Lower lobe of right lung (tissue), 2 donors: ENCODE measurements at places on chromosomes 11 and 22. TPM values are rescaled to one million over a fixed set of nuclear protein-coding genes. Genes with fewer than 3 reads are reported as not detected.

- no peak overlapping the region for H3K27ac ChIP-seq
- no peaks in the 10 kb centered on the region for H3K36me3 ChIP-seq
- peaks cover 9% of the 10 kb centered on the region for H3K4me1 ChIP-seq
- no peak for DNase-seq
Measured at GRCh38 chr11:35276396-35277145, 137.6 kb downstream of the CD44 start.

DNA sequence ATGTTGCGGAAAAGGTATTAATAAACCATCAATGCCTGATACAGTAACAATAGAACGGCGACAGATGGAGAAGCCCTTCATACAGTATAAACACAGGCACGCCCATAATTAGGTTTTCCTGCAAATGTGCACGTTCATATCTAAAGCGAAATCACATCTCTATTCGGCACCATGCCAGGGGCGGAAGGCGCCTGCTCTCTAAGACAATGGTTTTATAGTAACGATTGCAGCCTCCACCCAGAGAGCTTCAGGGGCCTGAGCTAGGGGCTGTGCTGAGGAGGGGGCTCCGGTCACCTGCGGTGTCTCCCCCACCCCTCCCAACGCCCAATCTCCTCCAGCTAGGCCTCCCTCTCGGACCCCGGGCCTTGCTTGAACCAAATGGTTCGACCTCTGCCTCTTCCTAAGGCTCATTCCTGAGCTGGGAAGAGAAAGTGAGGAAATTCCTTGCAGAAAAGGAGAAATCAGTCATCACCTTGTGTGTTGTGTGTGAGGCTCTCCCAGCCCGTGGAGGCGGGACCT, 9.6 kb downstream of the KRTAP5-5 start:
- no peak for DNase-seq
- H3K4me3 ChIP-seq, result no peak overlapping the region
- no peaks in the 10 kb centered on the region for H3K36me3 ChIP-seq
- H3K4me1 ChIP-seq, result peaks cover 11% of the 10 kb centered on the region
- H3K27ac ChIP-seq, result peak overlapping the region; percentile 41
- peaks cover 26% of the 10 kb centered on the region for H3K27me3 ChIP-seq

DNA sequence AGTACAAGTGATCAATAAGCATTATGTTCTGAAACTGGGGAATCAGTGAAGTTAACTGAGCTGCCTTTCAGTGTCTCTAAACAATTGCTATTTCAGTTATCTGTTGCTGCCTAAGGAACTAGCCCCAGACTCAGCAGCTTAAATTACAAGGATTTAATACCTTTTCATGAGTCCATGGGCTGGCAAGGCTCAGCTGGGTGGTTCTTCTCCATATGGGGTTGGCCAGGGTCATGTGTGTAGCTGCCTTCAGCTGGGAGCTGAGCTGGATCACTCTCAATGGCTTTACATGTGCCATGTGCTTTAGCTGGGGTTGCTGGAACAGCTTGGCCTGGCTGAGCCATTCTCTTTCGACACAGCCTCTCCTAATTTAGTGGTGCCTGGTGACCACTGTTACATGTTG, 295.0 kb upstream of the NCAM1 start:
- no peaks in the 10 kb centered on the region for H3K4me1 ChIP-seq
- DNase-seq, result no peak
- no peak overlapping the region for H3K4me3 ChIP-seq
- no peaks in the 10 kb centered on the region for H3K36me3 ChIP-seq
- no peak overlapping the region for H3K27ac ChIP-seq

Gene OR56A1
- not detected for total RNA-seq

Gene FIBIN
- total RNA-seq, result 27.8 TPM

Gene DRICH1
- 1.6 TPM for total RNA-seq

Gene FAU
- 766 TPM for total RNA-seq

GRCh38 chr22:49112661-49113626, 714.7 kb downstream of the BRD1 start:
- H3K27ac ChIP-seq, result no peak overlapping the region
- no peak for DNase-seq
- peaks cover 21% of the 10 kb centered on the region for H3K27me3 ChIP-seq
- no peaks in the 10 kb centered on the region for H3K36me3 ChIP-seq

DNA sequence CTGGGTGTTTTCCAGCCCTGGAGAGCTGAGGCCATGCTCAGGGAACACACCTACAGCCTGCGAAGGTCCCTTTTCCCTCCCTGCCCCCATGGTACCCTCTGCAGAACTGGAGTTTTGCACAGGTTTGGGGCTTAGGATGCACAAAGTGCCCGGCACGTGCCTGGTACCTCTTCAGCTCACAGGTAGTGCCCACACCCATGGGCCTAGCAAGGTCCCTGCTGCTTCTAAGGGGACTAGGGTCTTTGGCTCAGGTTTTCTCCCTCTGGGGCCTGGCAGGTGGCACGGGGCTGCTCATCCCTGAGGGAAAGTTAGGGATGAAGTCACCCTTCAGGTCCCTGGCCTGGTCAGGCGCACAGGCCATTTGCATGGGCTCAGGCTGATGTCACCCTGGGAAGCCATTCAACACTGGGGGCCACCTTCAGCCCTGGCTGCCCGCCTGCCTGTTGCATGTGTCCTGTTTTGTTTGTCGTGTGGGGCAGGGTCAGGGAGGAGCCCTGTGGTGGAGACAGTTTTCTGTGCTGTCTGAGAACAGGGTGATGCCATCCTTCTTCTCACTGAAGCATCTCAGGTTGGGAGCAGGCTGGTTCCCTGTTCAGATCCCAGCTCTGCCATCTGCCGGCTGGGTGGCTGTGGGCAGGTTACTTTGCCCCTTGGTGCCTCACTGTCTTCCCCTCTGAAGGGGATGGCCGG, 68.3 kb upstream of the CRYBB3 start:
- no peaks in the 10 kb centered on the region for H3K27me3 ChIP-seq
- H3K4me3 ChIP-seq, result no peak overlapping the region
- H3K27ac ChIP-seq, result peak overlapping the region; percentile 60
- peaks cover 77% of the 10 kb centered on the region for H3K4me1 ChIP-seq

Gene PRR33
- total RNA-seq, result not detected

DNA sequence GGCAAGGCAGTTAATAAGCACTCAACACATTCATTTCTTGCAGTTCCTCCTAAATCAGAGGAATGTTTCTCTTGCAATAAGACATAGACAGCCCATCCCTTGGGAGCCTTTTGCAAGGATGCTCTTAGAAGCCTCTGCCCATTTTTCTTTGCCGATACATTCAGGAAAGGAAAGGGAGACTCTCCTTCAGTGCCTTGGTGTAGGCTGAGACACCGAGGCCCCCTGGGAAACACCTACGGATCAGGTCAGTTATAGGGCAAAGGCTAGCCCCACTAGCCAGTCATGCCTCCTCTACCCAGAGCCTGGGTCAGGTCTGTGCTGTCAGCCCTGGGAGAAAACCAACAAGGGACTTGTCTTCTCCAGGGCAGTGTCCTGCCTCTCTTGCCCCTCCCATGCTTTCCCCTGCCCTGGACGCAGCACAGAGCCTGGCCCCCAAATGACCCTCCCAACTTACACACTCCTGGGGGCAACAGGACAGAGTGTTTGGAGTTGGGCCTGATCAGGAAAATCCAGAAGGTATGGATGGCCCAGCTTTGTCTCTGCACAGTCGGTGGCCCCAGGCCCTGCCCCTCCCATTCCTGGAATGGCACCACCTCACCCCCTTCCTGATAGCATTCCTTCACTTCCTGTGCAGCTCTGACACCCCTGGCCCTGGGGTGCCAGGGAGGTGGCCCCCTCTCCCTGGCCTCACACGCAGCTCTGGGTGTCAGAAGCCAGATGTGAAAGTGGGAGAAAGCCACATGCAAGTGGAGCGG, 18.3 kb downstream of the ANKK1 start:
- H3K36me3 ChIP-seq, result no peaks in the 10 kb centered on the region
- H3K4me1 ChIP-seq, result no peaks in the 10 kb centered on the region
- no peaks in the 10 kb centered on the region for H3K27me3 ChIP-seq
- H3K27ac ChIP-seq, result no peak overlapping the region
- no peak overlapping the region for H3K4me3 ChIP-seq

DNA sequence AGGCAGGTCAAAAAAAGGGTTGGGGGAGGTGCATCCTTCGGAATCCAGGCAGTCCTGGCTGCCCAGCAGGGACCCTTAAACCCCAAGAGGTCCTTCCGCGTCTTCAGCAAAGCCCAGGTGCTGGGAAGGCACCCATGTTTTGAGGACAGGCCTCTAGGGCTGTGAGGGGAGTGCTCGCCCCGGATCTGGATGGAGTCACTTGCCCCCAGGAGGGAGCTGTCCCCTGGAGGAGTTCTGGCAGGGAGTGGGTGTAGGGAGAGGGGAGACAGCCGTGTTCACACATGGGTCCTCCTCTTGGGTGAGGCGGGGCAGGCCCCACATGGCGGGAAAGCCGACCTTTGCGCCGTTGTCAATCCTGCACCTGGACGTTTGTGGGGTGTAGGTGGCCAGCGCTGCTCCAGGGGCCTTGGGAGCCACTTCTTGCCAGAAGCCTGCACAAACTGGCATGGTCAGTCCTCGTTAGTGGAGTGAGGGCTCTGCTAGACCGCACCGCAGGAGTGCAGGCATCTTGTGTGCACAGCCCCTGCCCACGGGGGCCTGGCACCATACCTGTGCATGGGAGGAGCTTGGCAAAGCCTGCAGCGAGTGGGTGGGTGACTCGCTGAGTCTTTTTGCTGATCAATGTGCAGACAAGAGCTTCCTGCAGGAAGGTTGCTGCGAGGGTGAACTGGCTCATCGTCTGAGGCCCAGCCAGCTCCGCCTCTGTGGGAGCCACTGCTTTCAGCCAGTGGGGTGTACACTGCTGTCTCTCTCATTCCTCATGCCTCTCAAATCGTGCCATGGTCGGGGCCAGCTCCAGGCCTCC, 16.0 kb downstream of the PPIL2 start:
- no peak overlapping the region for H3K27ac ChIP-seq
- H3K27me3 ChIP-seq, result no peaks in the 10 kb centered on the region
- no peak overlapping the region for H3K4me3 ChIP-seq
- peaks cover 60% of the 10 kb centered on the region for H3K36me3 ChIP-seq
- DNase-seq, result no peak

Gene GPR83
- not detected for total RNA-seq

- H3K4me1 ChIP-seq, result peaks cover 7% of the 10 kb centered on the region
- no peaks in the 10 kb centered on the region for H3K36me3 ChIP-seq
Measured at GRCh38 chr11:130617001-130617400, 168.6 kb downstream of the ADAMTS15 start.

Gene SMC1B
- total RNA-seq, result not detected

DNA sequence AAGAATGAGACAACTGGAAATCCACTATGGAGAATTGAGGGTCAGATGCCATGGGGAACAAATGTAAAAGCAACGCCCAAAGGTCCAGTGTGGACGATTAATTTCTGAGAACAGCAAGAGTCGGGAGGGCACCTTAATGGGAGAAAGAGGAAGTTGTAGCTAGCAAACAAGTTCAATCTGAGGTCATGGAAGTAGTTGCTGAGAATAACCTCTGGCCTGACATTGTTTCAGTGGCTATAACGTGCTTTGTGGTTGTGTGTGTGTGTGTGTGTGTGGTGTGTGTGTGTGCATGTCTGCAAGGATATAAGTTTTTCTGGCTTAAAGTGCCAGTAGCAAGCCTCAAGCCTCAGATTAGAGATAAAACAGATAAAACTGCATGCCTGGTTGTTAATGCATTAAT, 1630.1 kb upstream of the TENM4 start:
- H3K27ac ChIP-seq, result no peak overlapping the region
- no peaks in the 10 kb centered on the region for H3K4me1 ChIP-seq
- DNase-seq, result no peak

DNA sequence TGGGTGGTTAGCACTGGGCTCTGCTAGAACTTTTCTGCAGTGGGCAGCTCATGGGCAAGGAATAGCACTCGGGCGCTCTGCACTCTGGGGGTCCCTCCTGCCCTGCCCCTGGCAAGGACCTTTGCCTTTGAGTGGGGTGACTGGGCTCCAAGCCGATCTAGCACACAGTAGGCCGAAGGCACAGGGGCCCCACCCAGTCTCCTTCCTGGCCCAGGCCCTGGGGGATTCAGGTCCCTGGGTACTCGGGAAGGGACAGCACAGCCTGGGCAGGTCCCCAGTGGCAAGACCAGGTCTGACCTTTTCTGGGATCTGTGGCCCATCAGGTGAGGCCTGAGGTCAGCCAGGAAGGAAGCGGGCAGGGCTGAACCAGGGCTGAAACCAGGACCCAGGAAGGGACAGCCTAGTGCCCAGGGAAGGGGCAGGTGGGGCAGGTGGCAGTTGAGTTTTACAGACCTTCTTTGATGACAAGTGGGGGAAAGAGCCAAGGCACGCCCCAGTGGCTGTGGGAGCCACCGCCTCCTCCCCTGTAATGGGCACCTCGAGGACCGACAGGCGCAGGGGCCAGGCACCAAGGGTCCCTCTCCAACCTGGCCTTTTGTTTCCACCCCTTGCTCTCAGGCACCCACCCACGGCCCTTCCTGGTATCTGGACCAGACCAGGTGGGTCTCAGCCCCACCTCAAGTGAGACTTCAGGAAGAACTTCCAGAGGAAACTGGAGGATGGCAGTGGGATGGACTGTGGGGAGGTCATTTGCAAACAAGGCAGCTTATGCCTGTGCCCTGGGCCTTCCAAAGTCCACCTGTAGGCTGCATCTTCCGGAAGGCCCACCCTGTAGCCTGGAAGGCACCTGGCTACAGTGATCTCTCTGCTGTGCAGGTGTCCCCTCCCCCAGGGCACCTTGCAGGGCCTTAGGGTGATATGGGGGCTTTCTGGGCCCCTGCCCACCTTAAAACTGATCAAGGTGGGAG, 883 bp upstream of the AIFM3 start:
- no peak overlapping the region for H3K27ac ChIP-seq
- peaks cover 7% of the 10 kb centered on the region for H3K4me1 ChIP-seq
- no peaks in the 10 kb centered on the region for H3K36me3 ChIP-seq
- H3K27me3 ChIP-seq, result peaks cover 22% of the 10 kb centered on the region
- DNase-seq, result no peak

Gene FOLR3
- total RNA-seq, result 53.1 TPM

- no peaks in the 10 kb centered on the region for H3K4me1 ChIP-seq
- no peak for DNase-seq
- H3K27ac ChIP-seq, result no peak overlapping the region
- no peak overlapping the region for H3K4me3 ChIP-seq
Measured at GRCh38 chr11:10067629-10068300, 226.3 kb downstream of the SBF2 start.

Gene APOBEC3F
- 9.5 TPM for total RNA-seq

GRCh38 chr11:101436511-101437142, 147.2 kb downstream of the TRPC6 start:
- no peak overlapping the region for H3K4me3 ChIP-seq
- no peak for DNase-seq
- H3K36me3 ChIP-seq, result no peaks in the 10 kb centered on the region

GRCh38 chr11:17197431-17197898, 10.3 kb downstream of the PIK3C2A start:
- H3K27ac ChIP-seq, result no peak overlapping the region
- peaks cover 10% of the 10 kb centered on the region for H3K4me1 ChIP-seq
- DNase-seq, result no peak
- H3K36me3 ChIP-seq, result peaks cover 27% of the 10 kb centered on the region
- H3K4me3 ChIP-seq, result no peak overlapping the region

Gene ME3
- 18.6 TPM for total RNA-seq

Gene BEST1
- total RNA-seq, result 14.1 TPM

- no peak overlapping the region for H3K4me3 ChIP-seq
- H3K36me3 ChIP-seq, result no peaks in the 10 kb centered on the region
- peak overlapping the region; percentile 49 for H3K27ac ChIP-seq
- no peak for DNase-seq
- peaks cover 24% of the 10 kb centered on the region for H3K27me3 ChIP-seq
Measured at GRCh38 chr11:125264100-125265022, 99.8 kb downstream of the PKNOX2 start.
